ENCODE measurements at places on chromosomes 12 and 14.

- DNase-seq, result no peak
Measured at GRCh38 chr14:77088219-77088618, 9.8 kb upstream of the CIPC start.

DNA sequence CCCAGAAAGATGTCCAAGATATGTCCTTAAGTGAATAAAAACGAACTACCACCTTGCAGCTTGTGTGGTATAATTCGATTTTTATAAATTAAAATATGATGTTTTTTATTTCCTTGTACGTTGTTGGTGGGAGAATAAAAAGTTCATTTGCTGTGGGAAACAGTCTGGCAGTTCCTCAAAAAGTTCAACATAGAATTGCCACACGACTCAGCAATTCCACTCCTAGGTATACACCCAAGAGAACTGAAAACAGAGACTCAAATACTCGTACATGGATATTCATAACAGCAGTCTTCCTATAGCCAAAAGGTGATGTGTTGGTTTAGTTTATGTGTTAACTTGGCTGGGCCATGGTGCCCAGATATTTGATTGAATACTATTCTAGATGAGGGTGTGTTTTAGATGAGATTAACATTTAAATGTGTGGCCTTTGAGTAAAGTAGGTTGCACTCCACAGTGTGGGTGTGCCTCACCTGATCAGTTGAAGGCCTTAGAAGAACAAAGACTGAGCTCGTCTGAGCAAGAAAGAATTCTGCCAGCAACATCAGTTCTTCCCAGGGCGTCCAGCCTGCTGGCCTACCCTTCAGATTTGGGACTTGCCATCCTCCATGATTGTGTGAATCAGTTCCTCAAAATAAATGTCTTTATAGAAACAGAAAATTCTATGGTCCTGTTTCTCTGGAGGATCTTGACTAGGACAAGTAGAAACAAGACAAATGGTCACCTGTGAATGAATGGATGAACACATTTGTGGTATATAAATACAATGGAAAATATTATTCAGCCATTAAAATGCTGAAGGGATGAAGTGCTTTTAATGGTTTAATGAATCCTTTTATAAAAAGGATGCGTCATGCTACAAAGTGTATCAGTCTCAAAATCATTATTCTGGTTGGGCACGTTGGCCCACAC lies 5.1 kb upstream of the DENR start:
- no peak for DNase-seq

DNA sequence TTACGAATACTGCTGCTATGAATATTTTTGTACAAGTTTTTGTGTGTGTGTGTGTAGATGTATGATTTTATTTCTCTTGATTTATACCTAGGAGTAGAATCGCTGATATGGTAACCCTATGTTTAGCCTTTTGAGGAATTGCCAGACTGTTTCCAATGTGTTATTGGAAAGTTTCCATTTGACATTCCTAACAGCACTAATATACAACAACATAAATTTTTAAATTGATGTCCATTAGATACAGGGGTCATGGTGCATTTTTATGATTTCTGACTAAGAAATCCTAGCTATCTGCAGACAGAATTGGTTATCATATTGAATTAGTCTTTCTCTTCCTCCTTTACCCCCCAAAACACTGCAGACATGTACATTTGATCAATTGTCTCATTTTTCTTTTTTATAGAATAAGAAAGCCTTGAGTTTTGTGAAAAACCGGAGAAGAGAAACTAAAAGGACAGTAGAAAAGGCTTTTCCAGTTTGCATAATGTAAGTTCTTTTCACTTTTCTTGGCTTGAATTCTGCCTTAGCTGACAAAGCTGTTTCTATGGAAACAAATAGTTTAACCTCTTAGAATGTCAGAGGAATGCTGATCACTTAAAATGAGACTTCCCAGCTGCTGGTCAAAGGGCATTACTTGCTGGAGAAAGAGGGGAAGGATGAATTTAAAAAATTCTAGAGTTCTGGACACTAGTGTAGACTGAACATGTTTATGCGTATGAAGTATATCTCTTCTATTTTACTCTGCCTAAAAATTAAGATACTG lies 28.2 kb downstream of the PALS1 start:
- no peak for DNase-seq

DNA sequence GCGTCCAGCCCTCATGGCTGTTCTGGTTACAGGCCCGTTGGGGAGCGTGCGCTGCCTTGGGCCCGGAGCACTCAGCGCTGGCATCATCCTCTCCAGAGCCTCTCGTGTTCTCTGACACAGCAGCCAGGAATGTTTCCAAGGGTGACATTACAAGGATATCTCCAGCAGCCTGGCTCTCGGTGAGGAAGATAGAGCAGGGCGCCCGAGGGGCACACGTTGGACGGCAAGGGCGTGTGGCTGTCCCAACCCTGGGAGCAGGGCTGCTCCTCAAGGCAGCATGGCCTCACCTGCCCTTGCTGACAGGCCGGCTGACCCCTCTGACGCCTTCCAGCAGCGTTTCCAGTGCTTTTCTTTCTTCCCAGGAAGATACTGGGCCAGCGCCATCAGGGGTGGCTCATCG lies 14.4 kb downstream of the LRCOL1 start:
- no peak for DNase-seq
